ENCODE measurements at places on chromosomes 4 and X.

- no peak for DNase-seq
These were observed 27.6 kb downstream of the QRFPR start for GRCh38 chr4:121353213-121353612.

- no peak for DNase-seq
These were observed 56.9 kb downstream of the GABRB1 start for GRCh38 chr4:47088298-47088697.

- DNase-seq = no peak
These were observed 2253.2 kb upstream of the TENM3 start for GRCh38 chr4:179989975-179990374.

DNA sequence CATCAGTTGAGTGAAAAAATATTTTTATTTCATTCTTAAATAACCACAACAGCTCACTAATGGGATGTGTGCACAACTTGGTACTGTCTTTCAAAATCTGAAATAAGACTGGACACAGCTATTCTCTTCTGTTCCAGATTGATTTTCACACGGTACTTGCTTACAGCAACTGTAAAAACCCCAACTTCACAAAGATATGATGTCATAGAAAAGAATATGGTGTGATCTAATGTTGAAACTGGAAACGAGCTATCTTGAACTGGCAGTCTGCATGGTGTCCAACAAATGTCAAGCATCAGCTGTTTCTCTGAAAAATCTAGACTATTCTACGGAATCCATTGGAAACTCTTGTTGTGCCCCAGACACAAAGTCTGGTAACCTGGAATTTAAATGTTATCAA lies 14.7 kb downstream of the HELQ start:
- DNase-seq = no peak

DNA sequence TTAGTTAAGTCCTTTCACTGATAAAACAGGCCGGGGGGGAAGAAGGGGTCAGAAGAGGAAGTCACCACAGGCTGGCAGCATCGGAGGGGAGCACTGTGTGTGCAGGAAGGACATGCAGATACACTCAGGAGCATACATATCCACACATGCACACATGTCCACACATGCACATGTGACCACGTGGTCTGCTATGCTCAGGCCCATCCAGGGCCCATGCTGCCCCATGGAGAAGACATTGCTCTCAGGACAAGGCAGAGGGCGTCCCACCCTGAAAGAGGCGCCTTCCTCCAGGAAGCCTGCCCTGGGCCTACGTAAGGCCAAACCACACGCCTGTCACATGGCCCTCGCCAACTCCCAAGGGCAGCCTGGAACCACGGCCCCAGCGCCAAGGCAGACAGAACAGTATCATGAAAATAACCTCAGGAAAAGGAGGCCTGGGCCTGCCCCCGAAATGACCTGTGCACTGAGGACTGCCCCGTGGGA lies 15.8 kb downstream of the WDR1 start:
- DNase-seq = no peak

DNA sequence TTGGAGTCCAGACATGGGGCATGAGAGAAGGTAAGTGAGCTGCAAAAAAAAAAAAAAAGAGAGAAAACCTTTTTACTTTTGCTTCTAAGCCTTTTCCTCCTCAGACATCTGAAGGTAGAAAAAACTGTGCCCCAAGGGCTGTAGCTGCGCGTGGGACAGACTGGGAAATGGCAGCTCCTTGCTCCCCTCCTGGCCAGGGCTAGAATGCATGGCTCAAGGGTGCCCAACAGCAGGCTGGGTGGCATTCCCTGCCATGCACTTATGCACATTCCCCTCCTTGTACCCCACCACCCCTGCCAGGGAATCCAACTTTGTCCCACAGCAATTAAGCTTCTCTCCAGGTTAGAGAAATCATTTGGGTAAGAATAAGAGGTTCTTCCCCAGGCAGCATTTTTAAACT lies 421.2 kb downstream of the TRAM1L1 start:
- no peak for DNase-seq

DNA sequence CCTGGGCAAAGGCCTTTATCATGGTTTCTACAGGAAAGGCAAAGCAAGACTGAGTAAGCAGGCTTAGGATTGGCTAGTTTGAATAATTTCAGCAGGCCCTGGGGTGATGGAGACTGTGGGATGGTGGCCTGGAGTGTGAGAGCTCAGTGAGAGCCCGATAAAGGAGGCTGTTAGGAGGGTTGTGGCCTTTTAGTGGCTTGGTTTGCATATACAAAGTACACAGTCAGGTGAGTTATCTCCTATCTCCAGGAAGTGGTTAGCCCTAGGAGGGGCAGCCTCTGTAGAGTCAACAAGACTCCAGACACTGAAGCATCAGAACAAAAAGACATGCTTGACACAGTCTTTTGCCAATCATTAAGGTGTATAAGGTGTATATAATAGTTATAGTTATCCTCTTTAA lies 157.2 kb downstream of the CFAP299 start:
- peak; percentile 67 for DNase-seq

- DNase-seq = no peak
These were observed 74.6 kb downstream of the ARSJ start for GRCh38 chr4:113904877-113905276.

DNA sequence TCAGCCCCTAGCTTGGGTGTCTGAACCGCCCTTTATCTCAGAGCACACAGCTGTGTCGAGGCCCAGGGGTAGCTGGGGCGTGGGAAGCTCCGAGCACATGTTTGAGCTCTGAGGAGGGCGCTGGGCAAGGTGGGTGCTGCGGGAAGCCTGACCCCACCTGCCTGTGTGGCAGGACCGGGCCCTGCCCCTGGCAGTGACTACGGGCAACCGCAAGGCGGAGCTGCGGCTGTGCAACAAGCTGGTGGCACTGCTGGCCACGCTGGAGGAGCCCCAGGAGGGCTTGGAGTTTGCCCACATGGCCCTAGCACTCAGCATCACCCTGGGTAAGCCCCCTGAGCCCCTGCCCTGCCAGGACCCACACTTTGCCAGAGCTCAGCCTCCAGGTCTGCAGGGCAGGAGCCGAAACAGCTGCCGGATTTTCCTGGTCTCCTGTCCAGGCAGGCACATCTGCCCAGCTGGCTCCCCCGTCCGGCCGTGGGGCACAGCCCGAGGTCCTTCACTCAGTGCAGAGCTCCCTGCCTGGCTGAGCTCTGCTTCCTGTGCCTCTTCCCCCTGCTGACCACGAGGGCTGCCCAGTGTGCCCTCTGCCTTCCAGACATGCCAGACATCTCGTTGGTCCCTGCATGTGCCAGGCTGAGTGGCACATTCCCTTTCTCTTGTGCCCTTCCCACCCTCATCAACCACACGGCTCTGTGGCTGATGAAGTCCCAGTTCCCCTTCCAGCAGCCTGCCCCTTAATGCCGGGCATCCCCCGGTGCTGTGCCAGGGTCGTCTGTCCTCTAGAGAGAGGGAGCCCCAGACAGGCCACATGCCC lies 33.2 kb upstream of the HTRA3 start:
- DNase-seq = no peak

DNA sequence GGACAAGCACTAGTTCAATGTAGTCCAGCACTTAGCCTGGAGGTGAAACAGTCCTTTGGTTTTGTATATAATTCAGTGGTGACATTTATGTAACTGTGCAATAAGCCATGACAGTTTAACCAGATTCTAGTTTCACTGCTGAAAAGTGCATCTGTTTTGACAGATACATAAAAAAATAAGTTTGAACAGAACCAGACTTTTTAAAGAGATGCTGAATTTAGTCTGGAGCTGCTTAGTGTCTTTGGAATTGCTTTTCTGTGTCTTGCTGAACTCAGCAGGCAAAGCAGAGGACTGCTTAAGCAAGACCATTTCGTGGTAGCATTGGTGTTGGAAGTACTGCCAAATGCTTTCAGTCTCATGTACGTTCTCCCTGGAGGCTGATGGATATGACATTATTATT lies 393.5 kb downstream of the MAPK10 start:
- DNase-seq = no peak

- no peak for DNase-seq
These were observed 1.4 kb downstream of the AFAP1 start for GRCh38 chr4:7938266-7938608.

DNA sequence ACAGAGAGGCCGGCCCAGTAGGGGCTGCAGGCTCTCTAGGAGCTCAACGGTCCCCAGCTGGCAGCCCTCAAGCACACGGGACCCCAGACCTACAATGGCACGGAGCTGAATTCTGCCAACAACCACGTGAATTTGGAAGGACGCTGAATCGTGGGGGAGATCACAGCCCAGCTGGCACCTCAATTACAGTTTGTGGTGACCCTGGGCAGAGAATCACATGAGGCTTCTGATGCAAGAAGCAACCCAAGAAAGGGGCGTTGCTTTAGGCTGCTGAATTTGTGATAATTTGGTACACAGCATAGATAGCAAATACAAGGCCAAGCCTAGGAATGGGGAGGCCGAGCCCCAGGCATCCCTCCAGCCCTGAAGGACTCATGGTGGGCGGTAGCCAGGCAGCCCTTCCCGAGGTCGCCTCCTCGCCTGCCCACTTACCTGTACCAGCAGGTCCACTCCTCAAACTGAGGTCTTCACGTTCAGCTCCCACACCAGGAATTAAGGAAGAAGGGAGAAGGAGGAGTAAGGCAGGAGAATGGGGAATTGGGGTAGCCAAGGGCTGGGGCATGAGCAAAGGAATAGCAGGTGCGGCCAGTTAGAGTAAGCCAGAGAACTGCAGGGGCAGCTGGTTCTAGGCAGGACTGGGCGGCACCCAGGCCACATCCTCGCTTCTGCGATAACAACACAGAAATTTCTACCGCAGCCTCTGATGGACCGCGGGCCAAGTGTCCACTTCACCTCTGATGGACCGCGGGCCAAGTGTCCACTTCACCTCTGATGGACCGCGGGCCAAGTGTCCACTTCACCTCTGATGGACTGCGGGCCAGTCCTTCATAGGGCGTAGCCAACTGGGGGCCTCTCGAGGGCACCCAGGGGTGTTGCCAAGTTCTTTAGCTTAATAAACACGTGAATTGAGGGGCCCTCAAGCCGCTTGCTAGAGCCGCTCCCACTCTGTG lies 23.4 kb upstream of the HTRA3 start:
- no peak for DNase-seq

GRCh38 chr4:105186701-105187161 lies 40.1 kb downstream of the TET2 start:
- DNase-seq = no peak

DNA sequence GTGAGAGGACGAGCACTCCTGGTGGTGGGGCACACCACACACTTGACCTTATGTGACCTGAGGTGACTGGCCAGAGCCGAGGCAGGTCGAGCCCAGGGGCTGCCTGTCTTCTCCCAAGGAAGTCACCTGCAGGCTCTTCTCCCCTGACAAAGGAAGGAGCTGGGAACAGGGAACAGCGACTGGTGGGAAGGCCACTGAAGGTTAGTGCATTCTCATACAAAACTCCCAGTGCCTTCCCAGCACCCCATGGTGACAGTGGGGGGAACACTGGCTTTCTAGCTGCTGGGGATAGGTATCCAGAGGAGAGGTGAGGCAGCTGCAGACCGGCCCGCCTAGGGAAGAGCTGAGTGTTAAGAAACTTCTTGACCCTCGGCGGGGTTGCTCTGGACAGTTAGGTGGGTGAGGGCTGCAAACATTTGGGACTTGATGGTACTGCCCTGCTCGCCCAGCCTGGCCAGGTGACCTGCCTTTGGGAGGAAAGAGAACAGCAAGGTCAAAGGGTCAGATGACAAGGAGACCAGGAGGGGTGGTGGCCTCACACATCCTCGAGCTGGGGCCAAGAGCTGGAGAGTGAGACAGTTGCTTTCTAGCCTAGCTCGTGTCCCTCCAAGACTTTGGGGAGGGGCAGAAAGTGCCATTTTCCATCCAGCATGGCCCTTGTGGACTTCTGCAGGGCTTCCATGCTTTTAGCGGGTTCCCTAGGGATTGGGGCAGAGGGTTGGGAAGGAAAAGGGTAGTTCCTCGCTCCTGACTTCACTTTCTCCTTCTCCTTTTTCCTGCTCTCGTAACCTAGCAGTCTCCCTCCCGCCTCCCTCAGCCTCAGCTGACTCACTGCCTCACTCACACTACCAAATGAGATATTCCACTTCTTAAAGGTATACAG lies 2.7 kb downstream of the NALF2 start:
- DNase-seq = peak; percentile 7

- no peak for DNase-seq
These were observed 55.3 kb downstream of the FIP1L1 start for GRCh38 chr4:53432528-53433424.

GRCh38 chr4:3783693-3784306 lies 17.6 kb downstream of the ADRA2C start:
- DNase-seq = no peak

DNA sequence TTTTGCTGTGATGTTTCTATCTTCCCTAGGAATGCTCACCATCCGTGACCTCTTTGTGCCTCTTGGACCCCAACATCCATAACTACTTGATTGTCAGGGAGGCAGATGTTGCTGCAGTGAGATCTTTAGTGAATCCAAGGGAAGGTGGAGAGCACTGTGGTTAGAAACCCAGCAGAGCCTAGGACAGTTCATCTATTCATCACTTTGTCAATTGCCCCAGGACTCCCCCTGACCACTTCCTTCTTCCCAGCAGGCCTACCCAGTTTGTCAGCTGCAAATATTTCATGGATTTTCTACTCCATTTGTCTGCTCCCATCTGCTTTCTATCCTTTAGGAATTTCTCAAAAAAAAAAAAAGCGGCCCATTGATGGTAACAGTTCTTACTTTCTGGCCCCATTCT lies 942.8 kb downstream of the PCDH7 start:
- DNase-seq = no peak

- no peak for DNase-seq
These were observed 53.1 kb downstream of the HOPX start for GRCh38 chr4:56627985-56628384.

DNA sequence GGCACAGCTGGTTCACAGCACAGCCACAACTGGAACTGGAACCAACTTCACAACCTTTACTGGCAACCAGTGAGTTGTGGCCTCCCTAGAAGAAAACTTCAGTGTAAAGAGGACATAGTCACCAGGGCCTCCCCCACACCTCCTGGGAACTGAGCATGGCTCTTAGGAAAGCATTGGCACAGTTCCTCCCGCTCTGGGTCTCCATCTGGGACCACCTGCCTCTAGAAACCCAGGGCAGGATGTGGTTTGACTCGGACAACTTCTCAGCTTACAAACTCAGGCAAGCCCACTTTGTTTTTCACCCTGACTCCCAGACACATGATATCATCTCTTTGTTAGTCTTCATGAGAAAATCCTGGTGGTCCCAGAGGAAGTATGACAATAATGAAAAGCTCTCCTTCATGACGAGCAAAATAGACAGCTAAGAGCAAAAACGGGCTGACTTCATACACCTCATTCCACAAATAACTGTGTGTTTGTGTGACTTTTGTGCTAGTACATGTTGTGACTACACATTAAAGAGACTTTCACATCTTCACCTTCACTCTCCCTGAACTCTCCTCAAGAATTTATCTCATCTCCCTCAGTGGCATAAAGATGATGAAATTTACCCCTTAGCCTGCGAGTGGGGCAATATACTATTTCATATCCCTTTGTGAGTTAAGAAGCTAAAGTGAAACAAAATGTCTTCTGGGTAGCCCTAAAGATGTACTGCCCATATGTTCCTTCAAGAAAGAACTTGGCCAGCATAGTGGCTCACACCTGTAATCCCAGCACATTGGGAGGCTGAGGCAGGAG lies 75.4 kb downstream of the SH3KBP1 start:
- no peak for DNase-seq

- peak; percentile 3 for DNase-seq
These were observed 453.3 kb upstream of the INTU start for GRCh38 chr4:127179256-127180087.

GRCh38 chr4:142348613-142349021 lies 497.5 kb downstream of the INPP4B start:
- DNase-seq = no peak

GRCh38 chr4:169063441-169063840 lies 53.4 kb upstream of the CBR4 start:
- DNase-seq = no peak

- no peak for DNase-seq
These were observed 281.0 kb downstream of the RAB28 start for GRCh38 chr4:13203101-13203500.

- peak; percentile 68 for DNase-seq
These were observed 445 bp downstream of the AP1S2 start for GRCh38 chrX:15854080-15854655.

Data from DMS53 (cell line).